NCI-H146 (cell line): ENCODE measurements at places on chromosomes 1 and 21.

DNA sequence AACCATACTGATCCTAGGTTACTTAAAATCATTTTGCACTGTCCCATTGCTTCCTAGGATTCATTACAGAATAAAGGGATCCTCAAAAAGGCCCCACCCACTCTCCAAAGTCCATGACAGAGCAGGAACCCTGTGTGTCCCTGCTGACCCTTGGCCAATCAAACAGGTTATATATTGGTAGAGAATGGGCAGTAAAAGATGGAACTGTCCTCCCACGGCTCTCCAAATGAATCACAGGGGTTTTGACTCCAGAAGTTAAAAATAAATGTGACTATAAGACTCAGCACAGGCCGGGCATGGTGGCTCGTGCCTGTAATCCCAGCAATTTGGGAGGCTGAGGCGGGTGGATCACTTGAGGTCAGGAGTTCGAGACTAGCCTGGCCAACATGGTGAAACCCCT is 65.5 kb downstream of the ACOT7 start:
- DNase-seq = no peak

DNA sequence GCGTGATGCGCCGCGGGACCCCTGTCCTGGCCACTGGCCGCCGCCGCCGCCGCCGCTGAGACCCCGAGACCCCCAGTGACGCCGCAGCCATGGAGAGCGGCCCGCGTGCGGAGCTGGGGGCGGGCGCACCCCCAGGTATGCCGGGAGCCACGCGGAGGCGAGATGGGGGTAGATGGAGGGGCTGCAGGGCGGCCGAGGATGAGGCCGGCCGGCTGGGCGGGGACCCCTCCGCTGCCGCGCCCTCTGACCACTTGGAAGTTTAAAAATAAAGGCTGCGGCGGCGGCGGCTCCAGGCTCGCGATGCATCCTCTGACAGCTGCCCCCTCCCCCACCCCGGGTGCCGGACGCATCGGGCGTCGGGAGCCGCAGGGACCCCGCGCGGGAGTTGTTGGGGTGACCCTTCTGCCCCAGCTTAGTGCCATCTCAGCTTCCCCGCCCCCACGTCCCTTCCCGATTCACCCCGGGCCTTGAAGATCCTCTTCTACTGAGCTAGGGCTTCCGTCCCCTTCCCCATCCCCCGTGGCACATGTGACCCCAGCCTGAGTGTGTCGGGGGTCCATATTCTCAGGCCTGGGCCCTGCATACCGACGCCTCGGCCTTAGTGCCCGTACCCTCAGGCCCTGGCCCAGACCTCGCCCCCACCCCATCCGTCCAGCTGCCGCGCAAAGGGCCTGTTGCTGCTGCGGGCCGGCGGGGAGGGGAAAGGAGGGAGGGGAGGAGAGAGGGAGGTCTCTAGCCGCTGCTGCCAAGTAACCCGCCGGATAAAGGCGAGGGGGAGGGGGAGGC is 562 bp downstream of the MAP7D1 start:
- peak; percentile 62 for DNase-seq

- no peak for DNase-seq
Measured at GRCh38 chr1:161193561-161194235, 5.2 kb downstream of the ADAMTS4 start.

- no peak for DNase-seq
Measured at GRCh38 chr1:113073479-113073950, 517 bp downstream of the LRIG2 start.

GRCh38 chr21:45228171-45228641 is 59.5 kb downstream of the POFUT2 start:
- no peak for DNase-seq

DNA sequence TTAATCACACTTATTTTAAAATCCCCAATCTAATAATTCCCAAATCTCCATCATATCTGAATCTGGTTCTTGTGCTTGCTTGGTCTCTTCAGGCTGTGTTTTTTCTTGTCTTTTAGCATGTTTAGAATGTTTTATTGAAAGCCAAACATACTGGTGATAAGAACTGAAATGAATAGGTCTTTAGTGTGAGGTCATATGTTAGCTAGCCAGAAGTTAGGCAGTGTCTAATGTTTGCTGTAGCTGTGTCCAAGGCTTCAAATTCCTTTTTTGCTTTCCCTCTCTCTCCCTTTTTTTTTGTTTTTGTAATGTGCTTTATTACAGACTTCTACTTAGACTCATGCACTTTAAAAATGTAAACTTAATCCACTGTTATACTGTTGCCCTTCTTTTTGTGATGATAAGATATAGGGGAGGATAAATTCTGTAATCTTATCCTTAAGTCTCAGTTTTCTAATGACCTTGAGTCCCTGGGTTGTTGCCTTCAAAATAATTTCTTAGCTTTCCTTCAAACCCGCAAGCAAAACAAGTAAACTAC is 725.1 kb downstream of the BRINP3 start:
- no peak for DNase-seq

DNA sequence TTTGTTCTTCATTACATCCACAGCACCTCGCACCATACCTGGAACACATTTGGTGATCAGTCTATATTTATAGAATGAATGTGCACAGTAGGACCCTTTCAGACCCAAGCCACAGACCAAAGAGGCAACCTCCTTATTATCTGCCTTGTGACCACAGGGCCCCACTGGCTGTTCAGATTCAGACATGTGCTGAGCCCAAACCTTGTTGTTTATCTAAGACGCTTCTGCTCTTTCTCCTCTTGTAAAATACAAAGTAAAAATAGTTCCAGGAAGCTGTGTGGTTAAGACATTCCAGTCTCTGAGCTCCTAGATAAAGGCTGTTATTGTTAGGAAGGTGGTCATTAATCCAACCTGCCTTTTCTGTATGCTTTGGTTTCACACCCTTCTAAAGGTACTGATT is 3.6 kb upstream of the SCMH1 start:
- DNase-seq = no peak
